ENCODE measurements at places on chromosomes 5 and 9. TPM values are rescaled to one million over a fixed set of nuclear protein-coding genes. Genes with fewer than 3 reads are reported as not detected.

CDH10 gene
- not detected for total RNA-seq

ENTR1 gene
- total RNA-seq = 24.4 TPM

ZNF189 gene
- 14.5 TPM for total RNA-seq

TSLP gene
- total RNA-seq = not detected

SPATA31A1 gene
- not detected for total RNA-seq

Data from melanocyte of skin (primary cell).